ENCODE measurements at places on chromosomes 3 and 15.
A peak's percentile ranks its signal among the peaks of the same experiment; 100 is the strongest.

DNA sequence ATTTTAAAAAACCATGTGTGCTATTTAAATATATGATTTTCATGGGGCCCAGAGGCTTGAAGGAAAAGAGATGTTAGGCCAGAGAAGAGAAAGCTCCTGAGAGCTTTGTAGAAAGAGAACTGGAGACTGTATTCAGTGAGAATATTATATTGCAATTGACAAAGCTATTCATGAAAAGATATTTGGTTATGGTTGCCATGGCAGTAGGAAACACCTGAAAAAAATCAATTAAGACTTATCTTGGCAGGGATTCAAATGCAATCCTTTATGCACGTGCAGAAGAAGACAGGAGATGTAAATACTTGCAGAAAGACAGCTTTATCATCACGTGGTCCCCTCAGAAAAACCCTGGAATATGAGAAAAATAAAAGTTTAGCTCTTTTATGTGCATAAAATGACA is 636.0 kb upstream of the TBL1XR1 start:
- DNase-seq = no peak

DNA sequence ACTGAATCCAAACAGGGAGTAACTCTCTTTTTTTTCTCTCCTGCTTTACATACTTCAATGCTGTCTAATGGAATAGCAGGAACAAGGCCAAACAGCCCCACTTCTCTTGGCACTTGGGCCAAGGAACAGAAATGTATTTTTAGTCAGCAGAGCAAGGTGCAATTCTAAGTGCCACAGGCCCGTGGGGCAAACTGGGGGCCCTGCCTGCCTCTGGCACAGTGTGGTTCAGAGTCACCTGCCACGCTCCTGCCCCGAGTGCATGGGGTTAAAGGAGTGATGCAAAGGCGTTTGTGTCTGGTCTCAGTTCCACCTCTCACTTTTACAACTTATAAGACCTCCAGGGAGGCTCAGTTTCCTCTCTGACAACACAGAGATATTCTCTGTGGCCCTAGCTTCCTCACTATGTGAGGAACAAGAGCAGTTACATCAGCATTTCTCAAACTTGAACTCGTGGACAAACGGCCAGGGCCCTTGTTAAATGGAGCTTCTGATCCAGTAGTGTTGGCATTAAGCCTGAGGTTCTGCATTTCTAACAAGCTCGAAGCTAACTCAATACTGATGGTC is 51.3 kb downstream of the LRIG1 start:
- DNase-seq = no peak

DNA sequence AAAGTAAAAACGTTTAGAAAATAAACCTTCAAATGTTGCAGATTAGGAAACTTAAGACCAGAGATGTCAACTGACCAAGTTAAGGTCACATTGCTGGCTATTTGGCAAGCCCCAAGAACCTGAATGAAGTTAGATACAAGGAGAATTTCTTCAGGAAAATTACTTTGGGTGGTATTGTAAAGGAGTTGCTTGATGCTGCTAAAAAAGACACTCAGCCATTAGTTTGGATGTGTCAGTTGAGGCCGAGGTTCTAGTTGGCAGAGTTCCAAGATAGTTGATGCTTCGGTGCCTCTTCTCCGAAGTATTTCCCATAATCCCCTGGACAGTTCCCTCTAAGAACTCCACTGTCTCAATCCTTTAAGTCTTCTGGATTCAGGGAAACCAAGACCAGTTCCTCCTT is 24.3 kb downstream of the SIAH2 start:
- no peak for DNase-seq

DNA sequence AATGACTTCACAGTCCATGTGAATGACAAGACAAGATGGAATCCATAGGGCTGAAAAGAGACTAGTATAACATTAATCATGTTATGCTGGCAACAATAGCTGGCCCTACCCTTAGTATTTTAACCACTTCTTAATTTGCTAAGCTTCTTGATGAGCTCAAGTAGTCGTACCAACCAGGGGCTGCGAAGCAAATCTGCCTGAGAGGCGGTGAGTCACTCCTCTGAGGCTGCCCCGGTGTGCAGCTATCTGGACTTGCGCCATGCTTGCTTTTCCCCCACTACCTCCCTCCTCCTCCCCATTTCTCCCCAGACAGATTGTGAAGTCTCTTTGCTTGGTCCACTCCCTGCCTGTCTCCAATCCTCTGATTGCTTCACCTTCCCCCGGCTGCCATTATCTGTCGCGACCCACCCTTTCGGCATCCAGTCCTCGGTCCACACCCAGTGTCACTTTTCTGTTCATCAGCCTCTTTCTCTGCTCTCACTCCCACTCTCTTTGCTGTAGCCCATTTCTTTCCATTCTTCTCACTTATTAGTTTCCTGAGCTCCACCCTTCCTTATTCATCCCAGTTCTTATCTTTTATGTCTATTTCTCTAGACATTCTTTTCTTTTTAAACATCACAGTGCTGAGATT is 42.7 kb downstream of the DUT start:
- DNase-seq = no peak

DNA sequence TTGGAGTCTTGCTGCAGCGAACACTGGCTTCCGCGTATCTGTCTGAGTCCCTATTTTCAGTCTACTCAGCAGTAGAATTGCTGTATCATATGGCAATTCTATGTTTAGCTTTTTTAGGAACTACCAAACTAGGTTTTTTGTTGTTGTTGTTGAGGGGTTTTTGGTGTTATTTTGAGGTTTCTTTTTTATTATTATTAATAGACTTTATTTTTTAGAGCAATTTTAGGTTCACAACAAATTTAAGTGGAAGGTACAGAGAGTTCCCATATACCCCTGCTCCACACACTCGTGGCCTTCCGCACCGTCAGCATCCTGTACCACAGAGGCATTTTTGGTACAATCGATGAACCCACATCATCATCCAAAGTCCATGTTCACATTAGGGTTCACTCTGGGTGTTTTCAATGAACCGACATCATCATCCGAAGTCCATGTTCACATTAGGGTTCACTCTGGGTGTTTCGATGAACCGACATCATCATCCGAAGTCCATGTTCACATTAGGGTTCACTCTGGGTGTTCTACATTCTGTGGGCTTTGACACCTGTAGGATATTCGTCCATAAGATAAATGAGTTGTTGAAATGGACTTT is 67.9 kb downstream of the LMLN start:
- no peak for DNase-seq

DNA sequence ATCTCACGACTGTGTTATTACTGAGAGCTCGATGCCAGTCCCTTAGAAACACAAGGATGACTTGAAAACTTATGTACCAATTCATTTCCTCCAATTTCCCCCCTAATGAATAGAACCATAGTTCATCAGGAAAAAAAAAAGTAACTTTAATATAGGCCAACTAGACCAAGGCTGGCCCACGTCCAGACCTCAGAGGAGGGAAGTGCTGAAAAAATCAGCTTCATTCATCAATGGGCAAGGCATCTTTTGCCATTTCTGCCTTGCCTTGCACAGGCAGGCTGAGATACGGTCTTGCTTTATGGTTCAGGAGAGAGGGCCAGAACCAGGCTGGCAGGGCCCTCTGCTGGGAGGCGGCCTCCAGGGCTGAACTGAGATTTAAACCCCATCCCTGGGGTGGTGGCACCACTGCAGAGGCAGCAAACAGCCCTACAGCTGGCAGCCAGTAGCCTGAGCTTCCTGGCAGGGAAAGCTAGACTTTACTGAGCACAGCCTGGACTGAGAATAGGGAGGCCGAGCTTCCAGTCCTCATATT is 104.1 kb upstream of the TNFAIP8L3 start:
- DNase-seq = no peak

DNA sequence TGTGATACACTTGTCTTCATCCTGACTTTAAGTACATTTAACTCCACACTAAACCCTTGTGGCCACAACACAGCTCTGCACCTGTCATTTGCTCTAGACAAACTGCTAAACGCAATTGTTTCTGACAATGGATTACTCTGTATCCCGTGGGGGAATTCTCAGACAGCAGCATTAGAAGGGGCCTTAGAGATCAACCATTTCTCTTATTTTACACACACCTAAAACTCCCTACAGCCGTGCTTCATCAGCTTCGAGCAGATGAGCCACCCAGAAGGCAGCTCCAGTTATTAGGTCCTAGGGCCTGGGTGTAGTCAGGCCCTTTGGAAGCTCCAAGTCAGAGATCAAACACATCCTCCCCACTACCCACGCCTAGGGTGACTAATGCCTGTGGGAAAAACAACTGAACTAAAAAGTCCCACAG is 1.3 kb upstream of the IL12A start:
- no peak for DNase-seq

GRCh38 chr3:21979706-21980105 is 228.7 kb upstream of the ZNF385D start:
- DNase-seq = no peak

DNA sequence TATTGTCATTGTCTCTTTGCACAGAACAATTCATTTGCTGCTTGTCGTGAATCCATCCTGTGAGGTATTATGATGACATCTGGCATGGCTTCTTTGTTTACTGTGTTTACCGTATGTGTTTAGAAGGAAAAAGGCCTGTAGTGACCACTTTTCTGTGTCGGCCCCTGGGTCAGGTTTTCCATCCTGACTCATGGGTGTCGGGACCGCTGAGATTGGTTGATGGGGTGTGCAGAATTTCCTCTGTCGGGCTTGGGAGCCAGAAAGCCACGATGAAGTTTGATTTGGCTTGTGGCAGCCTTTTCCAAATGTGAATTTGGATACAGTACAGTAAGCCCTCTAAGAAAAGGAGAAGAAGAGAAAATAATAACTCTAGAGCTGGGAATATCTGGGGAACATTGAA is 113.5 kb downstream of the FNDC3B start:
- DNase-seq = no peak

GRCh38 chr15:90481023-90481422 is 48.7 kb upstream of the CRTC3 start:
- peak; percentile 14 for DNase-seq

GRCh38 chr3:46442576-46443530 is 21.9 kb downstream of the LTF start:
- DNase-seq = no peak

DNA sequence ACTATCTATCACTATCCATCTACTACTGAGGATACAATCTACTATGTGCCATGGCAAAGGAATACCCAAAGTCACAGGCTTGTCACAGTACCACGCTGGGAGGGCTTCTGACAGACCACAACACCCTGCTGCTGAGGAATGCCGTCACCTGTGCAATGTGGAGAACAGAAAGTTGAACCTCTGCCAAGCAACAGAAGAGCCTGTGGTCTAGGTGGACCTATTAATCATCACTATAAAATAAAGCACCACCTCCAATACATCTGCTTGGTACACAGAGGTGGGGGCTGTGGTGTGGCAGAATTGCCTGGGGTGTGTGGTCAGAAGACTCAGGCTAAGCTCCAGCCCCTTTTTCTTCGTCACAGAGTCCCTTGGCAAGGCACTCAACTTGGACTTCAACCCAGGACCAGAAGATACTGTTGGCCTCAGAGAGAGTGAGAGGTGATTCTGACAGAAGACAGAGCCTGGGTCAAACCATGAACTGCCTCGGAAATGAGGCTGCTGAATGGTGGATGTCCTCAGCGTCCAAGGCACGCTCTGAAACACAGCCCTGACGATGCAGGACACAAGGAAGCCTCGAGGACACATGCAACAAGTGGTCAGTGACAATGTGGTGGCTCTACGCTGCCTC is 189.4 kb upstream of the CHRNA7 start:
- no peak for DNase-seq

DNA sequence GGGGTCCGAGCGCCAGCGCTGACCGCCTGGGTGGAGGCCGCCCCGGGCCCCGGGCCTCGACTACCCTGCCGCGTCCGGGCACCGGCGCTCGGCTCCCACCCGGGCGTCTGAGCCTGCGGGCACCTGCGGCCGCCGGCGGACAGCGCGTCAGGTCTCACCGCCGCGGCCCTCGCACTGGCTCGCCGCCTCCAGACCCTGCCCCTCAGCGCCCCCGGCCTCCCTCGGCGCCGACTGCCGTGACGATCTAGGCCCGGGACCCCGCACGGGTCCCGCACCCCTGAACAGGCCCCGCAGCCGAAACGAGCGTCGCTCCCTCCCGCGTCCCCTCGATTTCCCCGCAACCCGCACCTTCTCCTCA is 297 bp downstream of the PRC1 start:
- peak; percentile 13 for DNase-seq

DNA sequence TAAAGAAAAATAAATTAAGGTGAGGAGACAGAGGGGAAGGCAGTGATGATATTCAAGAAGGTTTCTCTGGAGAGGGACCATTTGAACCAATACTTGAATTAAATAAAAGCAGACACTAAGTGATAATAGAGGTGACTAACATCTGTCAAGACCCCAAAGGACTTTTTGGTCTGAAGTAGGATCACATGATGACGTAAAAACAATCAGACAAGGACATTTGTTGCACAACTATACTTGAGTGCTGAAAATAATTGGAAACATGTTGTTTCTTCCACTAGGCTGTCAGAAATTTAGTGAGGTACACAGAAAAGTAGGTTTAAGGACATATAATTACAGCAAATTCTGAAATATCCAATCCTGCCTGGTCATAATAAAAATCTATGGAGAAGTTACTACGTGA is 179.5 kb downstream of the WNT5A start:
- no peak for DNase-seq

GRCh38 chr3:157373783-157374182 is 62.9 kb upstream of the PTX3 start:
- DNase-seq = no peak
